Stimulated activated CD4-positive, alpha-beta T cell treated with anti-CD3 and anti-CD28 coated beads, Interleukin-1b, Interleukin-23, amount 100 ng/mL, for 1 hour (primary cell): ENCODE measurements at places on chromosomes 1 and 21.

GRCh38 chr1:67723620-67724019 is 38.6 kb downstream of the GADD45A start:
- no peak for DNase-seq

- DNase-seq = no peak
These were observed 95.3 kb downstream of the ADARB1 start for GRCh38 chr21:45169682-45170081.

DNA sequence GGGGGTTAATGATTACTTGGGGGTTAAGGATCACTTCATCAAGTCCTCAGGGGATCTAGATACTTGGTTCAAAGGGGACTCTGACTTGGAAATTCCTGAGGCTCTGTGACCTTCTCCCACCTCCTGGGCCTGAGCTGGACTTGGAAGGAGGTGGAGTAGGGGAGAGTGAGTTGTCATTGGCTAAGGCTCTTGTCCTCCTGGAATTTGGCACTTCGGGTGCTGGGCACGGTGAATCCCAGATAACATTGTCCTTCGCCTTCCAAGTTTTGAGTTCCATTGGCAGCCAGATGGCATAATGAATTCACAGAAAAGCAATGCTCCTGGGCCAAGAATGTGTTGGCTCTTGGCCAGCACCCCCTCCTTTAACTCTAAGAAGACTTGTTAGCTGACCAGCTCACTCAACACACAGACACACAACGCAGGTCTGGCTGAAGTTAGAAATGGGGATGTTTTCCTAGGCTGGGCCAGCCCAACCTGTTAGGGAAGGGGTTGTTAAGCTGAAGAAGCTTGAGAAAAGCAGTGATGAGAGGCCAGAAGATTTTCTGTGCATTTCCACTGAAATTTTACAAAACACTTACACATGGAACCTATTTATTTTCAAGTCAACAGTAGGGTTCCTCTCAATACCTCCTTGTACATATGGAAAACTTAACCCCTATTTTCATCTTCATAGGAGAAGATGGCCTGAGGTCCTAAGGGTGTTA is 29.7 kb downstream of the SLC26A9 start:
- no peak for DNase-seq

GRCh38 chr1:46466477-46467182 is 23.0 kb upstream of the DMBX1 start:
- no peak for DNase-seq

- DNase-seq = no peak
These were observed 23.2 kb downstream of the MYBPH start for GRCh38 chr1:203152158-203153034.

- DNase-seq = no peak
These were observed 31.3 kb downstream of the CCN1 start for GRCh38 chr1:85611856-85612255.
